ENCODE measurements at places on chromosomes 6 and 20.

- no peak for DNase-seq
These were observed 487.8 kb downstream of the PTPRT start for GRCh38 chr20:42701948-42702347.

GRCh38 chr6:128478230-128479047, 42.0 kb downstream of the PTPRK start:
- no peak for DNase-seq

DNA sequence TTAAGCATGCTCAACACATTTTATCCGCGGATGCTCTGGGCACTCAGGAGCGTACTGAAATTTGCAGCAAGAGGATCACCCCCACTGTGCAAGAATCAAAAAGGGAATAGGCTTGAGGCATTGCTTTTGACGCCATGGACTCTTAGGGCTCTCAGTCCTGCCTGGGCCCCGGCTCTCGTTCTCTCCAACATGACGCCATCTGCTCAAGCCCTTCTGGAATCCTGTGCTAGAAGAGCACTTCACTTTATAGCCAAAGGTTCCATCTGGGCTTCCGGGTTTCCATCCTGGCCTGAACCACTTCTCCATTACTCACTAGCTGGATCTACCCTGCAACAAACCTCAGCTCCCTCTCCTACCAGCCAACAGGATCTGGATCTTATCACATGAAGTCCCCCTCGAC, 105.3 kb downstream of the FOXF2 start:
- DNase-seq = no peak

- no peak for DNase-seq
These were observed 7.2 kb upstream of the PCIF1 start for GRCh38 chr20:45927071-45927878.

GRCh38 chr6:83221889-83222479, 28.8 kb downstream of the RWDD2A start:
- no peak for DNase-seq

DNA sequence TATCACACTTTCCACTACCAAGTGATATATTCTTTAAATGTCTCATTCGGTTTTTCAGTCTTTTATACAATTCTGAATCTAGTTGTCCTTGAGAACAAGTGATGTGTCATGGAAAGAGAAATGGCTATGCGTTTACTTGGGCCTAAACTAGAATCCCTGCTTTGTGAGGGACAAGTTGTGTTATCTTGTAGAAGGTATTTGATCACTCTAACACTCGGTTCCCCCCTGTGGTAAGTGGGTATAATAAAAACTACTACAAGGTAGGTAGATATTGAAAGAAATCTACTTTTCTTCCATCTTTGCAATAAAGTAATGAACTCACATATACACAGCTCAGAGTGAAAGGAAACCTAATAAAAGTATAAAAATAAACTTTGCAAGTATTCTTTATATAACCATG, 108.9 kb downstream of the MANEA start:
- DNase-seq = no peak

DNA sequence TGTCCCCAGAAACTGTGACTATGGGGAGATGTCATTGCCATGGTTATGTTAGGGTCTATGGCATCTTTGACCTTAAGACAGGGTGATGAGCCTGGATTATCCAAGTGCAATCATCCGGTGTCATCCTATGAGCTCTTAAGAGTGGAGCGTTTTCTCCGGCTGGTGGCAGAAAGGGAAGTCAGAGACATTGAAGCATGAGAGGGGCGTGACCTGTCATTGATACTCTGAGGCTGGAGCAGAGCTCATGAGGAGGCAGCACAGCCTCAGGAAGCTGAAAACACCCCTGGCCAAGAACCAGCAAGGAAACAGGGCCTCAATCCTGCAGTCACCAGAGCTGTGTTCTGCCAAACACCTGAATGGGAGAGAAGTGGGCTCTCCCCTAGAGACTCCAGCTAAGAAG, 59.6 kb downstream of the ANKRD60 start:
- no peak for DNase-seq

DNA sequence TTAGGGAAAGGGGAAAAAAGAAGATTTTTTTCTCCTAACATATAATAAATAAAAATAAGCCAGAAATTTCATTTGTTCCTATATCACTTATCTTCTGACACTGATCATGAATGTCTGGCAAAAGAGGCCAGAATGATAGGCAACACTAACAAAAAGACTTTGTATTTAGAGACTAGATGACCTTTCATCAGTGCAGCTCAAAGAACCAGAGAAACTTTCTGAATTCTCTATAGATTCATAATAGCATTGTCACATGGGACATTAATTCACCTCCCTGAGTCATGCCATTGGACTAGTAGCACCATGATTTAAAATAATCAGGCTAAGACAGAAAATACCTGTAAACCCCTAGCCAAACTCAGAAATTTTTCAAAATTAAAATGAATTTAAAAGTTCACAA, 95.4 kb upstream of the CCDC28A start:
- DNase-seq = no peak

- DNase-seq = peak; percentile 18
These were observed 48.6 kb downstream of the SLC2A10 start for GRCh38 chr20:46757754-46758678.

DNA sequence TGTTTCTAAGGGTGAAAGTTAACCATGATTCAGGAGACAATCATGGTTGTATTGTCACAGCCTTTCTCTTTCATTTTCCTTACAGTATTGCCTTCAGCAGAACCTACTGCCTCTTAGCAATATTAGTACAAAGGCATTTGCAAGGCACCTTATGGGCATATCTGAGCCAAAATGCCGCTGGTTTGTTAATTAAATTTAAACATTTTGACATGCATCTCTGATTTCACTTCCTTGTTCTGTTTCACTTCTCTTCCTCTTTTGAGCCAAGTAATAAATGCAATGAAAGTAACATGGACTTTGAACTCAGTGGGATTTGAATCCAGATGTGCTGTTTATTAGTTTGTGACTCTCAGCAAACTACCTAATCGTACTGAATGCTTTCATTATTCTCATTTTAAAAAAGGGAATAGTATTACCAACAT, 467.4 kb upstream of the CITED2 start:
- DNase-seq = no peak

DNA sequence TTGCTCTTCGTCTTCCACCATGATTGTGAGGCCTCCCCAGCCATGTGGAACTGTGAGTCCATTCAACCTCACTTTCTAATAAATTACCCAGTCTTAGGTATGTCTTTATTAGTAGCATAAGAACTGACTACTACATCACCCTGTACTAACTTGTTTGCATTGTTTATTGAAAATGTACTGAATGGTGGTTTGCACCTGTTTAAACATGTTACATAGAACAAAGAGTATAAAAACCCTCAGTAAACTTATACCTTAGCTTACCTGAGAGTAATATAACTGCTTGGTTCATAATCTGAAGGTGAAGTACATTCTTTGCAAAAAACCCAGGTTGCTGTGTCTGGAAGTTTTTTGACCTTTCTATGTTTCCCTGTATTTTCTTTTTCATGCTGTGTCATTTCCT, 777.8 kb downstream of the TBC1D32 start:
- no peak for DNase-seq

GRCh38 chr6:26033941-26034354, 53.3 kb upstream of the HFE start:
- no peak for DNase-seq

- DNase-seq = no peak
These were observed 135.3 kb upstream of the EEF1E1 start for GRCh38 chr6:8237668-8238067.

GRCh38 chr6:107655245-107655644, 165.3 kb downstream of the SOBP start:
- DNase-seq = no peak

- no peak for DNase-seq
These were observed 18.3 kb downstream of the ETV7 start for GRCh38 chr6:36368921-36369865.

GRCh38 chr20:1163653-1164052, 21.1 kb downstream of the TMEM74B start:
- no peak for DNase-seq

- no peak for DNase-seq
These were observed 403.8 kb upstream of the SOX4 start for GRCh38 chr6:21189759-21190158.
